ENCODE measurements at places on chromosomes 7 and 10. TPM values are rescaled to one million over a fixed set of nuclear protein-coding genes. Genes with fewer than 3 reads are reported as not detected.

The TRIL gene
- 0.12 TPM for total RNA-seq

DNA sequence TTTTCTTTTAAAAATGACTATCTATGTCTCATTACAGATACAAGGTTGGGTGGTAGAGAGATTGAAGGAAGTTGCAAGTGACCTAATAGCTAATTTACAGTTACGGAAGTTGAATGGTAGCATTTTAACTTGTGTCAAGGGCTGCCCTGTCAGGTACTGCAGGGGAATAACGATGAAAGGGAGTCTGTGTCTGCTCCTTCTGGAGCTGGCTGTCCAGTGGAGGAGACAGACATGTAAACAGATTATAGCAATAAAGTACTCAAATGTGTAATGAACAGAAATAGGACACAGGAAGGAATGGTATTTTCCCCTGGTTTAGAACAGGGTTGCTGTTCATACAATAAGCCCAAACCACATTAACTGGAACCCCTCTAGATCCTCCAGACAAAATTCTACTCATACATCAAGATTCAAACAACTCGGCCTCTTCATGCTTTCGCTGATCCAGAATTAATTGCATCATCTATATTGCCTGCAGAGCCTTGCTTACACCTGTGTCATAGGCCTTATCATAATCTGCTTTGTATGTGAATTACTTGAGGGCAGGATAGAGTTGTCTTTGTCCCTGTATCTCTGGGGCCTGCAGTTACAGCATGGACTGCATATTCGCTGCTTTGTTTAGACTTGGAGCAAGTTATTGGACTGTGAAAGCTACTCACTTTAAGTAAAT is 42.8 kb downstream of the AUTS2 start:
- H3K36me3 ChIP-seq, result no peaks in the 10 kb centered on the region
- H3K4me1 ChIP-seq, result no peaks in the 10 kb centered on the region
- no peak overlapping the region for H3K27ac ChIP-seq
- H3K4me3 ChIP-seq, result no peak overlapping the region
- no peaks in the 10 kb centered on the region for H3K27me3 ChIP-seq

- no peak overlapping the region for H3K4me3 ChIP-seq
- H3K36me3 ChIP-seq, result no peaks in the 10 kb centered on the region
- peak; percentile 60 for DNase-seq
- no peaks in the 10 kb centered on the region for H3K4me1 ChIP-seq
- no peaks in the 10 kb centered on the region for H3K27me3 ChIP-seq
Measured at GRCh38 chr10:20466731-20467130, 430.4 kb downstream of the NEBL start.

The PALD1 gene
- total RNA-seq, result 0.80 TPM

The FOXI2 gene
- total RNA-seq, result not detected

Data from PC-3 (cell line).